ENCODE measurements at places on chromosomes 11 and 22. TPM values are rescaled to one million over a fixed set of nuclear protein-coding genes. Genes with fewer than 3 reads are reported as not detected.

Gene FAM111B
- total RNA-seq, result 37.9 TPM

Gene GGT5
- 29.0 TPM for total RNA-seq

Gene CPT1B
- total RNA-seq, result 164 TPM

Gene DBX1
- total RNA-seq, result not detected

Gene GATD1
- total RNA-seq, result 54.8 TPM

Gene RPLP2
- 360 TPM for total RNA-seq

Measured in stomach (tissue), 19 donors.